Stimulated activated CD4-positive, alpha-beta T cell treated with anti-CD3 and anti-CD28 coated beads, Interleukin-1b, Interleukin-23, amount 100 ng/mL, for 1 hour (primary cell): ENCODE measurements at places on chromosomes 1 and 21.

DNA sequence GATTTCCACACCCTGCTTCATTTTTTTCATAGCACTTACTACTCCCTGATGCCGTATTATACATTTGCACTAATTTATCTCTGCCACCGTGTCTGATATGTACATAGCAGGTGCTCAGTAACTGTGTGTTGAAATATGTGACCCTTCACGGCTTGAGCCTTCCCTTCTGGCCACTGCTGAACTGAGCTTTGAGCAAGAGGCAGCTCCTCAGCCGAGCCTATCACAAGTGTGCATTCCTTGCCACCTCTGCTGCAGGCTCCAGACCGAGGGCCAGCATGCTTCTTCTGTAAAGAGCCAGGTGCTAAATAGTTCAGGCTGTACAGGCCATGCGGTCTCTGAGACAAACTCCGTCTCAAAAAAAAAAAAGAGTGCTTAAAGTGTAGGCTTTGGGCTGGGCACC, 22.6 kb downstream of the PLEKHM2 start:
- DNase-seq, result no peak

- no peak for DNase-seq
These were observed 643.9 kb upstream of the CAMK1G start for GRCh38 chr1:208939537-208940085.

- DNase-seq, result no peak
These were observed 10.5 kb upstream of the SPRR4 start for GRCh38 chr1:152959801-152960451.

DNA sequence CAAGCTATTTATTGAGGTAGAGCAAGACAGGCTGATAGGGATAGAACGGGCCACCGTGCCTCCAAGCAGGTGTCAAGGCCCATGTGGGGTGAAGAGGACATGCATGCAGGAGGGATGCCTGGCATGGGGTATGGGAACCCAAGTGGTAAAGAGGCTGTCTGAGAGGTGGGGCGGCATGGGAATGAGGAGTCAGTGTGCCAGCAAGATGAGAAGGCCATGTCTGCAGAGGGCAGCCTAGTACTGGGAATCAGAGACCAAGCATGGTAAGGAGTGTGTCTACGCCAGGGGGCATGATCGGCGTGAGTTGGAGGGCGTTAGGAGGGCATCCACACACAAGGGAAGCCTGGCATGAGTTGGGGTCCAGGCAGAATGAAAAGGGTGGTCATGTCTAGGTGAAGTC, 303.7 kb upstream of the PLD5 start:
- DNase-seq, result no peak

- no peak for DNase-seq
These were observed 197.4 kb downstream of the FGGY start for GRCh38 chr1:59494145-59494833.

GRCh38 chr1:172559572-172560210, 26.7 kb downstream of the SUCO start:
- DNase-seq, result no peak

- DNase-seq, result no peak
These were observed 7.8 kb upstream of the ACTRT2 start for GRCh38 chr1:3013371-3014049.

DNA sequence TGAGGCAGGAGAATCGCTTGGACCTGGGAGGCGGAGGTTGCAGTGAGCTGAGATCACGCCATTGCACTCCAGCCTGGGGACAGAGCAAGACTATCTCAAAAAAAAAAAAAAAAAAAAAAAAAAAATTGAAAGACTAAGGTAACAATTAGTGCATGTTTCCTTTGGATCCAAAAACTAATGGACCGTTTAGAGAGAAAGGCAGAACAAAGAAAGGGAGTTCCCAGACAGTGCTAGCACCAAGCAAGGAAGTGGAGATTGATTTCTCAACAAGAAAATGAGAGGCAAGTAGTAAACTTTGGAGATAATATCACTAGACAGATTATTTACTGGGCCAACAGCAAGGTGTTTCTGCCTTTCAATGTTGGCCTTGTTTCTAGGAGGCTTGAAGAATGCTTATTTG, 24.2 kb downstream of the ATP1B1 start:
- DNase-seq, result no peak

DNA sequence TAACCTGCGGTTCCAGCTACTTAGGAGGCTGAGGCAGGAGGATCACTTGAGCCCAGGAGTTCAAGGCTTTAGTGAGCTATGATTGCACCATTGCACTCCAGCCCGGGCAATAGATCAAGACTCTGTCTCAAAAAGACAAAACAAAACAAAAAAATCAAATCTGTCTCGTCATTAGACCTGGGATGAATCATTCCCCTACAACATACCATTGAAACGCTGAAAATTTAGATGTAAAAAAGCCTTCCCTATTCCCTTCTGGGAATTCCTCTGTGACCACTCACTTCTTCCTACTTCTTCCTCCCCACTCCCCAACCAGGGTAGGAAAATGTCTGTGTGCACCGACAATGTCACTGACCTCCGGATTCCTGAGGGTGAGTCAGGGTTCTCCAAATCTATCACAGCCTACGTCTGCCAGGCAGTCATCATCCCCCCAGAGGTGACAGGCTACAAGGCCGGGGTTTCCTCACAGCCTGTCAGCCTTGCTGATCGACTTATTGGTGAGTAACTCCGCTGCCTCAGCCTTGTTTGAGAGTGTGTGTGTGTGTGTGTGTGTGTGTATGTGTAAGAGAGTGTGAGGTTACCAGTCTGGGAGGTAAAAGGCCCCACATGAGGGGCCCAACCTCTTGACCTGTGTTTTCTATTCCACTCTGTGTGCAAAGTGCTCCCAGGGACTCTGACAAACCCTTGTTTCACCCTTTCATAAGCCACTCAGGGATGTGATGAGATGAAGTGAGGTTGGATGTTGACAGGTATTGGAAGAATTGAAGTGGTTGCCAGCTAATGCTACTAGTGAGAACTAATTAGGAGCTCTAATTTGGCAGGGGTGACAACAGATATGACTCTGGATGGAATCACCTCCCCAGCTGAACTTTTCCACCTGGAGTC, 16.3 kb upstream of the SARS1 start:
- no peak for DNase-seq

GRCh38 chr1:38839363-38839762, 20.2 kb downstream of the RRAGC start:
- no peak for DNase-seq

GRCh38 chr1:159012495-159012894, 2.8 kb downstream of the IFI16 start:
- no peak for DNase-seq

DNA sequence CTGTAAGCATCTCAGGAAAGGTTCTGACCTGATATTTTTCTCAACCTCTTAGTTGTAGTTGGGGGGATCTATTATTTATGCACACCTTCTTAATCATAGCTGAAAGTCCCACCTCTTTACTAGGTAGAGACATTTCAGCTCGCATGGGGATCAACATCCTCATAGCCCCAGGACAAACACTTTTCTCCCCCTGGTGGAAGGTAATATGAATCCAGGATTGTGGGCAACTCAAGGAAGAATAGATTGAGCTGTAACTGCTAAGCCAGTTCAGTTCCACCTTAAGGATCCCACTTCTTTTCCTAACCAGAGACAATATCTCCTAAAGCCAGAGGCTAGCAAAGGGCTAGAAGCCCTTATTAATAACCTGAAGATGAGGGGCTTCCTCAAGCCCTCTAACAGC, 25.4 kb upstream of the SMYD3 start:
- DNase-seq, result no peak

DNA sequence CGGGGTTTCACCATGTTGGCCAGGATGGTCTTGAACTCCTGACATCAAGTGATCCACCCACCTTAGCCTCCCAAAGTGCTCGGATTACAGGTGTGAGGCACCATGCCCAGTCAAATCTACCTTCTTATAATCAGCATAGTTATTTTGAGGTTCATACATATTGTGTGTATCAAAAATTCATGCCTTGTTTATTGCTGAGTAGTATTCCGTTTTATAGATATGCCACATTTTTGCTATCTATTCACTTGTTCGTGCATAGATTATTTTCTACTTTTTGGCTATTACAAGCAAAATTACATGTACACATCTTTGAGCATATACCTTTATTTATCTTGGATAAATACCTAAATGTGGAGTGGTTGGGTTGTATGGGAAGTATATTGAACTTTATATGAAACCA, 344.9 kb downstream of the CAMTA1 start:
- no peak for DNase-seq

DNA sequence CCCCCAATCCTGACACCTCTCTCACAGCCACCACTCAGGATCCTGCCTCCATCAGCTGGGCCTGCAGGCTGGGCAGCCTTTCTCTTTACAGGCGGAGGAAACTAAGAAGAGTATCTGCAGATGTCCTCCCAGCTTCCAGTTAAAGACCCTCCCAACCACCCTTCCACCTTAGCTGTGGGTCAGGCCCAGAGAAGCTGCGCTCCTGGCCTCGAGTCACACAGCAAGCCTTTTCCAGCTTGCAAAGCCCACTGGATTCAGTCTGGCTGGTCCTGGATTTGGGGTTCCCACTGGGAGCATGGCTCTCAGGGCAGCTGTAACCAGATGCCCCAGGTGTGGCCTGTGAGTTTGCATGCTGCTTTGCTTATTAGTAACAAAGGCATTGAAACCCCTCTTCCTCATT, 19.9 kb downstream of the KCNQ4 start:
- no peak for DNase-seq

GRCh38 chr21:35449846-35450245, 400.7 kb upstream of the RUNX1 start:
- DNase-seq, result no peak

DNA sequence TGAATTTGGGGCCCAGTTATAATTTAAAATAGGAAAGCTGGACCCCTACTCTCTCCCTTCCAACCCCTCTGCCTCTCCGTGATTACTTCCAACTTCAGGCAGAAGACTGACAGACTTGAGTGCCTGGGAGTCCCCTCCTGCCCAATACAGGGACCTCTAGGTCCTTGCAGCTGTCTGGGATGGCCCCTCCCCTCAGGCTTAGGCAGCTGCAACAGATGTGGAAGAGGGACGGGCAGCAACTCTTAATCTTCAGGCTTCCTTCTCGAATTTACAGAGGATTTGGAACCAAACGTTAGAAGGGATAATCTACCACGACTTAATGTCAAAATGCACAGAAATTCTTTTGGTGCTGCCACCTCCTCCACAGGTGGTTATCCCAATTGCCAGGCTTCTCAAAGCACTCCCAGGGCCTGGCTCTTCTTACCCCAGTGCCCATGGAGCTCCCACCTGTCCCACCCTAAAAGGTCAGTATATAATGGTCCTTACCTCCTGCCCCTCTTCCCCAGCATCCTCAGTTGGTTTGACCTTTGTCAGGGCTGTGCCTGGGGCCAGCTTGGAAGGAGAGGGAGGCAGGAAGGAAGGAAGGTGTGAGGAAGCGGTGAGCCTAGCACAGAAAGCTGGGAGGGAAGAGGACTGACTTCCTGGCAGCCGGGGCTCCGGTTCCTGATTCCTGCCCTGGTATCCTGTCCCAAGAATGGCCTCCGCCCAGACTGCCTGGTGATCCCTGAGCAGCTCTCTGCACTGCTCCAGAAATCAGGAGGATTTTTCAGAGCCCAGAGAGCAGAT, 2.8 kb downstream of the PEA15 start:
- no peak for DNase-seq

GRCh38 chr21:28604946-28605537, 387.6 kb downstream of the LTN1 start:
- no peak for DNase-seq

GRCh38 chr1:223017291-223017690, 125.8 kb downstream of the TLR5 start:
- no peak for DNase-seq

DNA sequence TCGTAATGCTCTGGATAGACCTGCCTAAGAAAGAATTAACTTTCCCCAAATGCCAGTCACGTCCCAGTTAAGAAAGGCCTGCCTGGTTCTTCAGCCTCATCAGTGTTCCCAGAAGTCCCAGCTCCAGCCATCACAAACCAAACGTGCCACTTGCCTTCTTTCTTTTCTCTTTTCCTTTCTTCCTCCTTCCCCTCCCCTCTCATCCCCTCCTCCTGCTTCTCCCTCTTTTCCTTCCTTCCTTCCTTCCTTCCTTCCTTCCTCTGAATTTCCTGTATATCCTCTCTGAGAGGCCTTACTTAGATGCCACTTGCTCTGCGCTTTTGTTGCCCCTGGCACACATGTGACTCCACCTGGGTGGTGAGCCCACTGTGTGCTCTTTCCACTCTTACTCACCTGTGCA, 228.2 kb downstream of the NFIA start:
- no peak for DNase-seq

GRCh38 chr1:23577056-23578004, 18.0 kb upstream of the ID3 start:
- DNase-seq, result no peak

GRCh38 chr1:73953186-73953585, 244.8 kb downstream of the LRRIQ3 start:
- DNase-seq, result no peak

GRCh38 chr1:46532498-46533178, 18.8 kb downstream of the KNCN start:
- peak; percentile 60 for DNase-seq

GRCh38 chr1:64711266-64711665, 33.6 kb upstream of the RAVER2 start:
- no peak for DNase-seq

- DNase-seq, result no peak
These were observed 560.1 kb downstream of the OMA1 start for GRCh38 chr1:57986432-57986831.

DNA sequence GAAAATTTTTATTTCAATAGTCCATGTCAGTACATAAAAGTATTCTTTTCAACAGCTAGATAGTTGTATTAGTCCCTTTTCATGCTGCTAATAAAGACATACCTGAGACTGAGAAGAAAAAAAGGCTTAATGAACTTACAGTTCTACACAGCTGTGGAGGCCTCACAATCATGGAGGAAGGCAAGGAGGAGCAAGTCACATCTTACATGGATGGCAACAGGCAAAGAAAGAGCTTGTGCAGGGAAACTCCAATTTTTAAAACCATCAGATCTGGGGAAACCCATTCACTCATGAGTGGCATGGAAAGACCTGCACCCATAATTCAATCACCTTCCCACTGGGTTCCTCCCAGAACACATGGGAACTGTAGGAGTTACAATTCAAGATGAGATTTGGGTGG, 50.7 kb downstream of the PTGFR start:
- DNase-seq, result no peak

DNA sequence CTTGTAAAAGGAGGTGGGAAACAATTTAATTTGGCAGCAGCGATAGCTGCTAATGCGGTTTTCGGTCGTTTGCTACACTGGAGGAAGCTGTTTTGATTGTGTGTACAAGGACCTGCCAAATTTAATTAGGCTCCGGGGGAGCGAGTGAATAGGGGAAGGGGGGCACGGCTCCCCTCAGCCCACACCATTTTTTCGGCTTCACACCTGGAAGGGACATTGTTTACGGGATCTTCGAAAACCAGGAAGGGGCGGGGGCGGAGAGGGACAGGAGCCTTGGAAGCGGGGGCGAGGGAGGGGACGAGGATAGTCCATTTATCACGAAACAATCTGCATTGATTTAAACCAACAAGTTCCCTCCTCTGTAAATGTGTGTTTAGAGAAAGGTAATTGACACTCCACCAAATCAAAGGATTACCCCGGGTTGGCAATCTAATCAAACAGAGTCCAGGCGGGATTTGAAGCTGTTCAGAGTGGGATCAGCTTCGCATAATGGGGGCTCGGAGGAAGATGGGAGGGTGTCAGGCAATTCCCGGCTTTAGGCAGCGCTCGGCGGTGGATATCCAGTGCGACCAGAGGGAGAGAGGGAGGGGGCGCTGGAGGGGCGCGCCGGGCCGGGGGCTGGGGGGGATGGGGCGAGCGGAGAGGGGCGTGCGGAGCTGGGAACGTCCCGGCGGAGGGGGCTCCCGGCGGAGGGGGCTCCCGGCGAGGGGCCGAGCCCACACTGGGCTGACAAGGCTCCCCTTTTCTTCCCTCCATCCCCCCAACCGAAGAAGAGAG, 9.8 kb downstream of the PAX7 start:
- DNase-seq, result no peak
